ENCODE measurements at places on chromosomes 7 and 10. TPM values are rescaled to one million over a fixed set of nuclear protein-coding genes. Genes with fewer than 3 reads are reported as not detected.

- peak; percentile 8 for DNase-seq
These were observed 59.5 kb upstream of the PRPS1L1 start for GRCh38 chr7:18087026-18087686.

DNA sequence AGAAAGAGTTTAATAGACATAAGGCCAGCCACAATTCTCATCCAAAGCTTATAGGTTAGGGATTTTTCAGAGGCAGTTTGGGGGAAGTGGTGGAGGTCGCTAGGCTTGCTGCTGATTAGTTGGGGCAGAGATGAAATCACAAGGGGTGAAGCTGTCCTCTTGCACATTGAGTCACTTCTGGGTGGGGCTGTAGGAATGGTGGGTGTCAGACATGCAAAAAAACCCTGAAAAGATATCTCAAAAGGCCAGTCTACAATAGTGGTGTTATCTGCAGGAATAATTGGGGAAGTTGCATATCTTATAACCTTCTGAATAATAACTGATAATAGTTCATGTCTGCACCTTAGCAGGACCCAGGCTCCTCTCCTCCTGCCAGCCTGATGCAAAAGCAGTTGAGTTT is 2.1 kb downstream of the FAM24B start:
- no peak for DNase-seq

GRCh38 chr10:103580430-103580829 is 86.9 kb downstream of the NEURL1 start:
- no peak for DNase-seq

DNA sequence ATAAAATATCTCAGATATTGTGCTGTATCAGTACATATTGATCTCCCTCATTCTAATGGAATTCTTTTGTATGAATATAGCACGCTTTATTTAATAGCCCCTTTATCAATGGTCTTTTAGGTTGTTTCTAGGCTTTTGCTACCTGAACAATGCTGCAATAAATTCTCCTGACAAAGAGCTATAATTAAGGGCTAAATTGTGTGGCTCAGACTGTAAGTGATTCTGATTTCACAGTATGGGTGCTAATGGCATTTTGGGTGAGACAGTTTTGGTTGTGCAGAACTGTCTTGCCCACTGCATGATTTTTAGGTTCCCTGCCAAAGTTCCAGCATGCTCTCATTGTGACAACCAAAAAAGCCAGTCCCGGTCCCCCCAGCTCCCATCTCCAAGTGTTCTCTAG is 363.2 kb downstream of the REEP3 start:
- DNase-seq, result no peak

- no peak for DNase-seq
These were observed 220.2 kb downstream of the SNX10 start for GRCh38 chr7:26511866-26512265.

DNA sequence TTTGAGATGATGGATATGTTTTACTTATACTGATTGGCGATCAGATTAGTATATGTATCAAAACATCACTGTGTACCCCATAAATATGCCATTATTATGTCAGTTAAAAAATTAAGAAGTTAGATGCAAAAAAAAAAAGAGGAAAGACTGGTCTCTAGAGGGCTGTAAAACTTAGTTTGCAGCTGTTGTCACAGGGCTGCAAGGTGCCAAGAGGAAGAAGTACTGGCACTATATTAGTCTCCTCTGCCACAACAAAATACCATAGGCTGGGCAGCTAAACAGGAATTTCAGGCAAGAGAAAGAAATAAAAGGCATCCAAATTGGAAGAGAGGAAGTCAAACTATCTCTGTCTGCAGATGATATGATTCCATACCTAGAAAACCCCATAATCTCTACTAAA is 177.8 kb upstream of the PLPP4 start:
- DNase-seq, result no peak

DNA sequence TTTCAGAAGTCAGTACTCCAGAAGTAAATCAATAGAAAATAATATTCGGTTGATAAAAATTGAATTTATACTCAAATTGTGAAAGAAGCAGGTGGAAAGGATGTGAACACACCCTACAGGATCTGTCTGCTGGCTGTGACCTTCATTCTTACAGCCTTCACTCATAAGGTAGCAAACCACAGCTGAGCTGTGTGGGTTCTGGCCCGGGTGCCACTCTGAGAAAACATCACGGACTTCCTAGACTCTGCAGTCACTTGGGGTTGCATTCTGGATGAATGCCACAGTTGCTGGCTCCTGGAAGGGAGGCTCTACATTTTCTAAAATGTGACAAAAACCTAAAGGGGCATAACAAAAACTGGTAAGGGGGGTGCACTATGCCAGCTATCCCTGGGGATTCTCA is 36.0 kb upstream of the ABLIM1 start:
- DNase-seq, result no peak

DNA sequence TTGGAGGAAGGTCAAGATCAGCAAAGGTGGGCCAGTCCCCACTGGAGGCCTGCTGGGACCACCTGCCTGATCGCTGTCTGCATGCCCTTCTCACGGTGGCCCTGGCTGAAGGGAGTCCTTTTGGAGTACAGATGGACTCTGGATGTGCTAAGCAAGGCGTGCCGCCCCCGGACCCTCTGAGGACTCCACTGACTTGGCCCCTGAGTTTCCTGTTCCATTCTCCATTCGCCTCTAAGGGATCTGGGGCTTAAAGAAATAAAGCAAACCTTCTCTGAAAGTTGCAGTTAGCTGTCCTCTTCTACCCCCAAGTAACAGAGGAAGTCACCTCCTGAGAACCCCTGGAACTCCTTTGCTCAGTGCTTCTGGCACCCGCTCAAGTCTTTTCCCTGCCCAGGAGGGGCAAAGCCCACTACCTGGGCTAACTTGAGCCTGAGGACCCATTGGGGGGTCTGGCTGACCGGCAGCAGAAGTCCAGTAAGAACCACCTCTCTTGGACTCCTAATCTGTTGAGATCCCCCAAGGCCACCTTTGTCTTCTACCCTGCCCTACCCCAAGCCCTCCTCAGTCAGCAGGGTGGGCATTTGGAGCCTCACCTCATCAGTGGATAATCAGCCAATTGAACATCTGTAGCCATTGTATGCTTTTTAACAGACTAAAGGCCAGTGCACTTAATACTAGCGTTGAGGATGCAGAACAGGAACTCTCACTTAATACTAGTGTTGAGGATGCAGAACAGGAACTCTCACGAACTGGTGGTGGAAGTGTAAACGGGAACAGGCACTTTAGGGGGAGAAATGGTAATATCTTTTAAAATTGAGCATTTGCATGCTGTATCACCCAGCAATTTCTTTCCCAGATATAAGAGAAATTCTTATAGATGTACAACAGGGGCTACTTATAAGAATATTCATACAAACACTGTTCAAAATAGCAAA is 2.2 kb downstream of the TBATA start:
- DNase-seq, result no peak

DNA sequence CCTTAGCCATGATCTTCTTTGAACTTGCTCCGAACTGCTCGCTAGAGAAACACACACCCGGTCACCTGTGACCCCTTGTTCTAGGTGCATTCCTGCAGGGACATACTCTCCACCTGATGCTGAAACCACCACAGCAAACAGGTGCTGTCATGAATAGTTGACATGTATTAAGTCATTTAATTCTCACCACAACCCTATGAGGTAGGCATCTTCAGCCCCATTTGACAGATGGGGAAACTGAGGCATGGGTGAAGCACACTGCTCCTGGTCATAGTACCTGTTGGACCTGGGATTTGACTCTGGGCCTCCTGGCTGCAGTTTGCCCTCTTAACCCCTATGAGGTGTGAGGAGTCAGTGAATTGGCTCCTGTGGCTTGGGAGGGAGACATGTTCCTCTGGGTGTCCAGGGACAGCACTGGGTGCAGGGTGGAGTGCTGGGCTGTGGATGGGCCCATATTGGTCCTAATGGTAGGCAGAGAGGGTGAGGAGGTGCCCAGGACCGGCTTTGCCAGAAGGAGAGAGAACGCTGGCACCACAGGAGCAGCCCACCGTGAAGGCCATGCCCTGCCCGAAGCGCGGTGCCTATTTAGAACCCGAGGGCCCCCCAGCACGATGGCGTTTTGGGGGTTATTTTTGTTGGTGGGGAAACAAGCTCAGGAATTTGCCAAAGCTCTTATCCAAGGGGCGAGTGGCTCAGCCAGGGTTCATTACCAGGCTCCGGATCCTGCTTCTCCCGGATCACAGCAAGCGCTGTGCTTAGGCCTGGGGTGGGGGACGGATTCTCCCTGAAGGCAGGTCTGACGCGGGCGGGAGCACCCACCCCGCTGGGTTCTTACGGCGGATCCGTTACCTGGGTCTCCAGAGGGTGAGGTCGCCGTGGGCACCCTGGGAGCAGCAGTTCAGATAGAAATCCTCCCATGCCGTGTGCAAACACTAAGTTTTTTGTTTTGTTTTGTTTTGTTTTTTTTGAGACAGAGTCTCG is 52.3 kb downstream of the GLRX3 start:
- DNase-seq, result no peak

DNA sequence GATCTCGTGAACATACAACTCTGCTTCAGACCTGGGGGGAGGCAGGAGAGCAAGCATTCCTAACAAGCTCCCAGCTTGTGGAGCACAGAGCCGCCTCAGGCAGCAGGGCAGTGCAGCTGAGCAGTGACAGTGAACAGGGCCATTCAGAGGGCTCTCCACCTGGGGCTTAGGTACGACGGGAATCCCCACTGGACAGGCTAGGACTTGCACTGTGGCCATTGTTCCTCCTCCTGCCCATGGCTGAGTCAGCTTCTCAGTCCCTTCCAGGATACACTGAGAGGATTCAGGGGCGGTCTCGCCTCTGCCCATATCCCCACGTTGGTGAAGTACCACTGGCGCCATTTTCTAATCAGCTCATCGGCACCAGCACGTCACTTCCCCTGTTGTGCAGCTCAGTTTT is 71.1 kb downstream of the FIGNL1 start:
- DNase-seq, result no peak

GRCh38 chr7:146787266-146787665 is 670.7 kb downstream of the CNTNAP2 start:
- no peak for DNase-seq

DNA sequence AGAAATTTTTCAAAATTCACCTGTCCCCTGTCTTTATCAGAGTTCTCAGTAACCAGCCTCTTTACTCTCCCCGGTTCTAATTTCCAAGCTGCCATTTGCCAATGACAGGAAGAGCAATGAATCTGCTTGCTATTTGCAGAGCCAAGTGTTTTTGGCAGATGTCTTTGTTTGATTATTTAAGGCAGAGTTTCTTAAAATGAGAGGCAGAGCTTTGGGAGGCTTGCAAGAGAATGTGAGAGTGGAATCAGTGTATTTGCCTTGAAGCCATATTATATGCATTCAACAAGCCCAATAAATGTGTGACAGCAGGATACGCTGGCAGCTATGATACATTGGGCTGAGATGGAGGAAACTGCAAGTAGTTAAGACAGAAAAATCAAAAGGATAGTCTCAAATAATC is 196.5 kb downstream of the PHF14 start:
- no peak for DNase-seq

DNA sequence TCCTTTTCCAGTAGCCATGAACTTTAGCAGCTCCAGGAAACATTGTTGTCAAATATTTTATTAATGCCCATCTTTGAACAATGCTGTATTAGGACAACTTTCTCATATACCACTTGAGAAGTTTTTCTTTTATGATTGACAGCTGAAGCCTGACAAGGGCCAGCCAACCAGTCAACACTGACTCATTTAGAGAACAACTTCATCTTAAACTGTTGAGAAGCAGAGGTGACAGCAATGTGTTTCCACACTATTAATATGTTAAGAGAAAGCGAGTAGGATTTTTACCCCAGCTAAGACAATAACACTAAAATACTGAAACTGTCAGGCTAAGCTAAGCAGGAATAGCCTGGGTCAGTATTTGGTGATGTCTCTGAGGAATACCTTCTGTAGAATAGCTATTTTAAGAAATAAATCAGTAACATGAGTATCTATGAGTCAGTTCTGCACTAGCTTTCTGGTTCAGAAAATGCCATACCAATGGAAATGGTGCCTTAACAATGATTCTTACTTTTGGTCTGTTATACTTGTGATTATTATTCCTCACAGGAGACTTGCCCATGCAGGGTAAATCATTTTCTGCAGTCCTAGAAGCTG is 168.8 kb upstream of the POT1 start:
- DNase-seq, result no peak

DNA sequence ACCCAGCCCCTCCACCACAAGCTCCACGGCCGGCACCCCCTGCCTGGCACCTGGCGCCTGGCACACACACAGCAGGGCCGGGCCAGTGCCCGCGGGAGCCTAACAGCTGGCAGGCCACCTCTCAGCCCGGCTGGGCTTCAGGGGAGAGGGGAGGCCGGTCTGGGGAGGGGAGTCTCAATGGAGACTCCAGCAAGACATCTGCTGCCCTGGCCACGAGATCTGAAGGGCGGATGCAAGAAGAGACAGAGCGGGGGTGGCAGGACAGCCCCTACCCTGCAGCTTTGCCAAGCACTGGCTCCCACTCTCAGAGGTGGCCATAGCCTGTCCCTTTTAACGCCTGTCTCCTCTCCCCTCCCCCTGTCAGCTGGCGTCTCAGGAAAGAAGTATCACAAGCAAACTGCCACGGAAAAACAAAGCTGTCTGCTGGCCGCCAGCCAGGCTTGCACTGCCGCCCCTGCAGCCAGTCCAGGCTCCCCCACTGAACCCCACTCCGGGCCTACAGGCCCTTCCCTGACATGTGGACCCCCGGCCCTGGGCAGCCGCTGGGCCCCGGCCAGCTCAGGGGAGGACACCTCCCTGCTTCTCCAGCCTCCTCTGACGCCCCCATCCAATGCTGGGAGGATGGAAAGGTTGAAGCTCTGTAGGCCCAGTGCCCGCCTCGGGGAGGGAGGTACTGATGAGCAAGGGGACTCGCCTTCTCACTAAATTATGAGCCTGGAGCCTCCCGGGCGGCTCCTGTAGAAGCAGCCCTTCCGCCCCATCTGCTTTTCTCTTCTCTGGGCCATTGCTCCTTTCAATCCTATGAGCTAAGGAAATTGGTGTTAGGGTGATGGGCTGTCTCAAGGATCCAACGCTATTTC is 178.4 kb downstream of the ARHGAP12 start:
- no peak for DNase-seq

Gene TMEM196
- polyA plus RNA-seq, result not detected

Gene TEX36
- polyA plus RNA-seq, result not detected

Gene TAS2R4
- polyA plus RNA-seq, result 0.22 TPM

Gene MKX
- not detected for polyA plus RNA-seq

Gene PHTF2
- polyA plus RNA-seq, result 14.5 TPM

Gene CYP3A4
- not detected for polyA plus RNA-seq

Gene OR13A1
- not detected for polyA plus RNA-seq
